SK-MEL-5 (cell line): ENCODE measurements at places on chromosomes 12 and 14. TPM values are rescaled to one million over a fixed set of nuclear protein-coding genes. Genes with fewer than 3 reads are reported as not detected.

DNA sequence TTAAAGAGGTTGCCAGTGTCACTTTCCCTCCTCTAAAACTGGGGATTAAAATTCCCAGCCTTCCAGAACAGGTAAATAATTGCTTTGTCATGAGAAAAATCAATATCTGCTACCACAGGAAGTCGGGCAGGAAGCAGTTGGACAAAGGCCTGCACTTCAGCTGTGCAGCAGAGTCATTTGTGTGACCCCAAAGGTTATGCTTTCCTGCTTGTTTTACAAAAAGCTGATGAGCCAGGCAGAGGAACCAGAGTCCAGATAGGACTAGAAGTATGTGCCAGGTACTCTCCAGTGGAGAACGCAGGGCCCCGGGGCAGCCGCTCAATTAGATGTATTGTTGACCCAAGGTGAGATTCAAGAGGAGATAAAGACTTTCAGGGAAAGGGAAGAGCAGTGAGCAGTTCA lies 117.1 kb upstream of the FRMD6 start:
- no peak for DNase-seq

GRCh38 chr12:5200278-5201087 lies 156.8 kb downstream of the KCNA5 start:
- peak; percentile 63 for DNase-seq

DNA sequence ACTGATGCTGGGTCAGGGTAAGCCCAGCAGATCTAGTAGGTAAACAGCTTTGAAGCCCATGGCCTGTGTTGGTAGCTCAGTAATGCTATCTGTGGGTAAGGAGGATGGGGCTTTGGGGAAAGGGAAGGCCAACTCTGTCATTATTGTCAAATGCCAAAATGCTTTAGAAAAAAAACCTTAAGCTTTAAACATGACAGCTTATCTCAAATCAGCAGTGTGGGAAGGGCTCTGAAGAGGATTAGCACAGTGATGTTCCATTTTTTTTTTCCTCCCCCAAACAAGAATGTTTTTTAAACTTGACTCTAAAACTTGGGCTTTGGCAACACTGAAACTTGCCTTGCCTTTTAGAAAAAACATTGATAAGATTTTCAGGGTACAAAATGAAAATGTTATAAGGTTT lies 11.7 kb downstream of the DAAM1 start:
- DNase-seq = no peak

GRCh38 chr12:51156245-51156765 lies 16.6 kb downstream of the TFCP2 start:
- DNase-seq = no peak

DNA sequence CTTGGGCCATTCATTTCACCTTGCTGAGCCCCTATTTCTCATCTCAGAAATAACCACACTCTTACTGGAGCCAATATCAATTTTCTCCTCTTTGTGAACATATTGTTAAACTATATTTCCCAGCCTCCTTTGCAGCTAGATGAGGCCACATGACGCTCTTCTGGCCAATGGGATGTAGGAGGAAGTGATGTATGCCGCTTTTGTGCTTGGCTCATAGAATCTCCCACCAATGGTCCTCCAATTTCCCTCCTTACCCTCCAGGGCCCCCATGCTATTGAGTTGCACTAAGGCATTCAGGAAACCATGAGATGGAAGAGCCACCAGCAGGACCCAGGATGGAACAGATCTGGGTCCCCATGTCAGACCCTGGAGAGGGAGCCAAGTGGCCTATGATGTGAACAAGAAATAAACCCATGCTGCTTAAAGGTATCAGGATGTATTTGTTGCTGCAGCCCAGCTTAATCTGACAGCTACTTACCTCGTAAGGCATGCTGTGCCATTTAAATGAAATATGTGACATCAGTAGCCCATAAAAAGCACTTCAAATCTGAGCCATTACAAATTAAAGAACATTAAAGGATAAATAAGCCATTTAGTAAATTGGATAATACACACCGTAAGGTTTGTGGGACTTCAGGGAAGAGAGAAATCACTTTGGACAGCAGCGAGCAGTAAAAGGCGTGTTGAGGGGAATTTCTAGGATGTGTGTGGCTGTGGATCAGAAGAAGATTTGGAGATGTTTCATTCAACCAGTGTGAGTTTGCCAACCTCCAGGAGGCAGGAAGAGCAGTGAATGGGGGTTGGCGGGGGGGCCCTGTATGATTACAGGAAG lies 24.4 kb upstream of the BDKRB2 start:
- DNase-seq = no peak

GRCh38 chr14:76768671-76769500 lies 7.6 kb downstream of the VASH1 start:
- DNase-seq = no peak

- DNase-seq = no peak
Observed at GRCh38 chr14:63269561-63270225, 49.0 kb downstream of the GPHB5 start.

SIX6 gene
- total RNA-seq = 0.08 TPM in 1 of 2 replicates, not detected in the other

ANKS1B gene
- total RNA-seq = 15.1 TPM in 2 replicates

FGF6 gene
- total RNA-seq = not detected in 2 replicates

CLBA1 gene
- 11.8 and 13.6 TPM in 2 replicates for total RNA-seq

NID2 gene
- not detected in 2 replicates for total RNA-seq

CPSF2 gene
- total RNA-seq = 67.8 and 79.5 TPM in 2 replicates
